ENCODE measurements at places on chromosomes 3 and 15.

DNA sequence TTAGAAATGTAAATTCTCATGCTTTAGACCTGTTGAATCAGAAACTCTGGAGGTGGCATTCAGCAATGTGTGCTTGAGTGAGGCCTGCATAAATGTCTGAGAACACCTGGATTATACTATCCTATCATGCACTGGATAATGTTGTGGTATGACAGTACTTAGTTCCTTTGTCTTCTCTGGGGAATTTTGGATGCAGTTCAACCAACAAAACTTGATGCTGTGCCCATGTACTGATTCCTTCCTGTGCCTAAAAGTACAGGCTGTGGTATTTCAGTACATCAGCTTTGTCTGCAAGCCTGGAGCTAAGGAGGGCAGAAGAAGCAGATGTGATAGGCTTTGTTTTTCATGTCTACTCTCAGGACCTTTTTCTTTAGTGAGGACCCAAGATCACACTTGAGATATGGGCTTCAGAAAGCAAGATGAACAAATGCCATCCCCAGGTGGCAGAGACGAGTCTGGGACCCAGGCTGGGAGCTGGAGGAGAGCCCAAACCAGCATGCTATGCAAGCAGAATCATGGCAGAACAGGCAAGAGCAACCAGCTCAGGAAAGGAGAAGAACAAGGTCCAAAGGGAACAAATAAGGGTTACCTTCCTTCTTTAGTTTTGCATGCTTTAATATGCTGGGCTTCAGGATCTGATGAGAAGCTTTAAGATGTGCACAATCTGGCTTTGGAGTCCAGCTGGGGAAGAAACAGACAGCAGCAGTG lies 124.7 kb downstream of the MYRIP start:
- no peak for DNase-seq

DNA sequence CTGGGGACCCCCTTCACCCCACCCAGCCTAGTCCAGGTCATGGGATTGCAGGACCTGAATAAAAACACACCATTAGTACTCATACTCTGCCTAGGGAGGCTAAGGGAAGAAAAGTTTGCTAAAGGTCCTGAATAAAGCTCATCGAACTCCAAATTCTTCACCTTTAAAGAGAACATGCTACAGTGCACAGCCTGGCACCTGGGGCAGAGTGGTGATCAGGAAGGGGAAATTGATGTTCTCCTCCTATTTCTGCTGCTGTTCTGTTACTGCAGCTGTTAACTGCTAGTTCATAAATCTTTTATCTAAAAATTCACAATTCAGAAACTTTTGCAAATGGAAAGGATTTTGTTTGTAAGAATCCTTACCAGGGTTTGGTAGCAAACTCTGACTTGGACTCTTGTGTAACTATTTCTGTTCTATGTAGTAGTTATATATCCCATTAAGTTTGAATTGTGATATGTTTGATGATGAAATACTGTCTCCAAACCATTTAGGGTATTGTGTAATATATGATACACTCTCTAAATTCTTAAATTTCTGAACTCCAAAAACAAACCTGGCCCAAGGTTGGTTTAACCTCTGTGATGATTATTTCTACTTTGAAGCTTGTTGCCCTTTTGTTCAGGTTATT lies 27.9 kb downstream of the MCTP2 start:
- DNase-seq = no peak

DNA sequence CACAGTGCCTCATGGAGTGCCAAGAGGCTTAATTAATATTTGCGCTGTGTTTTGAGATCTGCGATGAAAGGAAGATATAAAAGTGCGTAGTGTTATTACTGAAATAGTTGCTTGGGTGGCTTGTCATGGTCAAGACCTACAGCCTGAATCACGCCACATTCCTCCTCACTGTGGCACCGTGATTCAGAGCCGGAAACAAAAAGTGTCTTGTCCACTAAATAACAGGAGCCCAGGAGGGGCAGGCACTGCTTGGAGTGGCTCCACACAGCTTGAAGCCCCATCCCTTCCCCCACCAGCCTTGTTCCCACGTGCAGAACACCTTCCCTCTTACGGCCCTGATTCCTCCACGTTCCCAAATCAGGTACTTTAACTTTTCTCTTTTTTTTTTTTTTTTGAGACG lies 1.2 kb upstream of the LRRC15 start:
- no peak for DNase-seq

GRCh38 chr15:43378601-43379000 lies 7.7 kb downstream of the TUBGCP4 start:
- no peak for DNase-seq

DNA sequence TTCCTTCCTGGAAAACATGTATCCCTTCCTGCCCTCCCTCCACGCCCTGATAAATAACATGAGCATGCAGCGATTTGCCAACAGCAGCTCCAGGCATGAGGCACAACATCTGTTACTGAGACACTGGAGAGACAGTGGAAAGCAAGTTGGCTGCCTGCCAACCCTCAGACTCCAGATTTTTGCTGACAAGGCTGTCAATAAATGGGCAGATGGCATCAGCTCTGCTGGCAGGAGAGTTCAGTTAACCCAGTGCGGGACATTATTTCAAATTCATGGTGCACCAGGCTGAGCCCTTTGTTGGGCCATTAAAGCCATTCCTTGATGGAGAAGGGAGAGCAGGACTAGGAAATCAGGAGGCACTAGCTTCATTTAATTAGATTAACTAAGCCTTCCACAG lies 293.3 kb downstream of the MEX3B start:
- no peak for DNase-seq

GRCh38 chr15:98308117-98308516 lies 340.2 kb upstream of the IGF1R start:
- no peak for DNase-seq
